ENCODE measurements at places on chromosomes 1 and 21. TPM values are rescaled to one million over a fixed set of nuclear protein-coding genes. Genes with fewer than 3 reads are reported as not detected.

DNA sequence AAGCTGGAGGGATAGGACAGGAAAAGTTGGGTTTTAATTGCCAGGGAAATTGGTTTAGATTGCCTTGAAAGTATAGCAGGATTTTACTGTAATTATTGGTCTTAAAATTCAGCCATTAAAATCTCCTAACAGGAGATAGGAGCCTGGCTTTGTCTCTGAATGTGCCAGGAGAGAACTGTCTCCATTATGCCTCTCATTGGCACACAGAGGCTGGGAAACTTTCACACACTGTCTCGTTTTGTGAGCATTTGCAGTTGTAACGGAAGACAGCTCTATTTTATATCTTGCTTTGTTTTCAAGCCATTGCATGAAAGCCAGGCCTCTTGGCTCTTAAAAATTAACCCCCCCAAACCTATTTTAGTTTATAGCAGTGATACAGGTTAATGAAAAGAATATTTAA lies 12.5 kb downstream of the DNAJC6 start:
- DNase-seq = no peak

- no peak for DNase-seq
These were observed 362.3 kb upstream of the RUNX1 start for GRCh38 chr21:35411434-35411833.

- no peak for DNase-seq
These were observed 61.4 kb upstream of the TNFSF18 start for GRCh38 chr1:173112129-173112528.

GRCh38 chr1:166903232-166903631 lies 27.2 kb upstream of the TADA1 start:
- DNase-seq = peak; percentile 54

GRCh38 chr1:175725684-175726083 lies 17.7 kb downstream of the TNR start:
- DNase-seq = peak; percentile 66

DNA sequence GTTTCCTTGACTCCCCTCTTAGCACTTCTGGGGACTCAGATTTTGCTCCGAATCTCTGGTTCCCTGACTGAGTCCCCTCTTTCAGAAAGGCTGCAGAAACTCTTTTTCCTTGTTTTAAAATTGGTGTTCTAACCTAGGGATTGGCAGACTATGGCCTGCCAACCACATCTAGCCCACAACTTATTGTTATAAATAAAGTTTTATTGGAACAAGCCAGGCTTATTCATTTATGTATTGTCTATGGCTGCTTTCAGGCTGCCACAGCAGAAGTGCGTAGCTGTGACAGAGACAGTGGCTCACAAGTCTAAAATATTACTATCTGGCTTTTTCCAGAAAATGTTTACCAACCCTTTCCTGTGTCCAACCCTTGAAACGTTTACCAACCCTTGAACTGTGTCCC lies 81.7 kb downstream of the IER5 start:
- DNase-seq = no peak

GRCh38 chr1:178928041-178928440 lies 57.2 kb upstream of the ANGPTL1 start:
- no peak for DNase-seq

DNA sequence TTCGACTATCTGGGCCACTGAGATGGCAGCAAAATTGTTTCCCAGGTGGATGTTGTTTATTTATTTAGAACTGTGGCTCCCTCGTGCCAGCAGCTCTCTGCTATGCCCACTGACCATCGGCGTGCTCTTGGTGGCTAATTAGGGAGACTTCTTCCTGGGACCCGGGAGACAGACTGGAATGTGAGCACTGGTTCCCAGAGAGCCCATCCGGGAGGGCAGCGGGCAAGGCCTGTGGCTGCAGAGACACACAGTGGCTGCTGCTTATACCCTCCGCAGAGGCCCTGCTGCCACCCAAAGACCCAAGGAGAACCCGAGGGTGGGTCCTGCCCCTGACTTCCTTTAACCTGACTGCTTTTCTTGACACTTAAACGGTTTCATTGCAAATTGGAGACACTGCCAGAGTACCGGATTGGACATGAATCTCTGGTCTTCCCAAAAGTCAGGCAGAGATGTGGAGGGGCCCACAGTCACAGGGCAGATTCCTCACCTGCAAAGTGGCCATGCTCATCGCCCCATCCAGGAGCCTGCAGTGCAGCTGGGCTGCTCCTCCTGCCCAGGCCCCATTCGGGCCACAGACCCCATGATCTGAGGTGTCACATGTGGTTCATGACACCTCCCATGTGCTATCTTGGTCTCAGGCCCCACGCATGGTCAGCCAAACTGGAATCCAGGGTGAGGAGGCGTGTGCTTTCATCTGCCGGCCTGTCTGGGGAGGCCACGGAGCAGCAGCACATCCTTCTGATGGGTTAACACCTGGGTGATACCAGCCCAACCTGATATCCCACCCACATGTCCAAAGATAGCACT lies 5.7 kb upstream of the MATN1 start:
- DNase-seq = no peak

GRCh38 chr1:144551107-144551542 lies 41.6 kb upstream of the PPIAL4F start:
- no peak for DNase-seq

GRCh38 chr21:42784276-42784675 lies 95.1 kb downstream of the WDR4 start:
- DNase-seq = no peak

DNA sequence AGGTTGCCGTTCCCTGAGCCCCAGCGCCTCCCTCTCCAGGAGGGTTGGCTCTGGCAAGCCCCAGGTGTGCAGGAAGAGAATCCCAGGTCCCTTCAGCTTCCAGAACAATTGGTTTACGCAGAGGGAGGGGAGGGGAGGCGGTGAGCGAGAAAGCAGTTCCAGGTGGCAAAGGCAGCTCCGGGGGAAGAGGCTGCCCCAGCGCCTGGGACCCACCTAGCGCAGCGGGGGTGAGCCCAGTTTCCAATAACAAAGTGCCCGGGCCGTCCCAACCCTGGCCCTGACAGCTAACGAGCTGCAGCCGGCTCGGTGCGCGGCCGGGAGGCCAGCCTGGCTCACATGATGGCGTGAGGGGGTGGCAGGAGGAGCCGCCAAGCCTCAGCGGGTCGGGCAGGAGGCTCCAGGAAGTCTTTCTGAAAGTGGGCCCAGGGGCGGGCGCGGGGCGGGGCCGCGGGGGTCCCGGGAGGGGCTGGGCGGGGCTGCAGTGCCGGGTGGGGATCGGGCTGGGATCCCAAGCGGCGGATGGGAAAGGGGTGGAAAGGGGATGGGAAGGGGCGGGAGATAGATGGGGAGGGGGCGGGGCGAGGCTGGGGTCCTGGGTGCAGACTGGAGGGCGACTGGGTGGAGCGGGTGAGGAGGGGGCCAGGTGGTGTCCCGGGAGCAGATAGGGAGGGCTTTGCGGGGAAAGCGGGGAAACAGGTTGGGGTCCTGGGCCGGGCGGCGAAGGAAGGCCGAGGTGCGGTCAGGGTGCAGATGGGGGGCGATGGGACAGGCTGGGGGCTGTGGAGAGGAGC lies 22.8 kb downstream of the DHRS3 start:
- no peak for DNase-seq

GRCh38 chr1:181618559-181618958 lies 135.2 kb downstream of the CACNA1E start:
- DNase-seq = no peak

DNA sequence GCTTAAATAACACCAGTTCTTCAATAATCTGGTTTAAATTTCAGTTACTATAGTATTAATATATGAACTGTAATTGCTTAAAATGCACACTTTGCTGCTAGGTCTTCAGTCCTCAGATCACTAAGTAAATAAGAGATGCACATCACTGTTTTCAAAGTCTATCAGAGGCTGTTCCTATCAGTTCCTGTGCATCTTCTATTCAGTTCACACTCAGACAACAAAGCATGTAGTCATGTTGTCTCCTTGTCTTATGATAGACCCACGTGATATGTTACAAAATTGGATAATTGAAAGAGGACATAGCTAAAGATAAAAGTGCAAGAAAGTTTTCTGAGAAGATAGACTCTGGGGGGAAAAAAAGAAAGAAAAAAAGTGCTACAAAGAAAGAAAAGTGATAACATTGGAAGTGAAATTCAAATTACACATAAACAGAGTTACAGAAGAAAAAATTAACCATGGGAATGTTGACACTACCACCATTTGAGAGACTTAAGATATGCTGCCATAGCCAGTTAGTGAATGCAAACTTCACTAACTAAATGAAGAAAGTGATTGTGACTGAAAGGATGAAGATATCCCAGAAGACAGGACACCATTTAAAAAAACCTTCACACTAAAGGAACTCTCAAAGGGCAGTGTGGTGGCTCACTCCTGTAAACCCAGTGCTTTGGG lies 33.9 kb upstream of the TSNAX start:
- no peak for DNase-seq

DNA sequence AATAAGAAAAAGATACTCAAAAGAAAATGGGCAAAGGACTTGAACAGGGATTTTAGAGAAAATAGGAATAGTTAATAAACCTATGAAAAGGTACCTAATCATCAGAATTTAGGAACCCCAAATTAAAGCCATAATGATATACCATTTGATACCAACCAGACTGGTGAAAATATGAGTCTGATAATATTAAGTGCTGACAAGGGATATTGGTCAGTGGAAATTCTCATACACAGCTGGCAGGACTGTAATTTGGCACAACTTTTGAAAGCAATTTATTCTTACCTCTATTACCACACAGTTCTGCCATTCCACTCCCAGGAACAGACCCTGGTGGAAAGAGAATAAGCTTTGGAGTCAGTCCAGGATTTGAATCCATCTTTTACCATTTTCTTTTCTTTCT lies 111.3 kb downstream of the KIF26B start:
- no peak for DNase-seq

DNA sequence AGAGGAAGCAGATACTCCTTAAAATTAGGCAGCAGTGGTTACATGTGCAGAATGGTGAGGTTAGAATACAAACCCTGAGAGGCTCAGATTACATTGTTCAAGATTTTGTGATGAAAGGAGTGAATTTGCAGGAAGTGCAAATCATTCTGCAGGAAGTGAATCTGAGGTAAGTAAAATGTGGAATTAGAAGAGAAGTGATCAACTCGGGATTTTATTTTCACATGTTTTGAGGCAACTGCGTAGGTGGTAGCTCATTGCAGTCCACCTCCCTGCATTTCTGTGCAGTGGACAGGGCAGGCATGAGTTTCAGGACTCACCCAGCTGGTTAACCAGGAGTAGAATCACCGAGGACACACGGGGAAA lies 2.1 kb upstream of the PLA2G2C start:
- no peak for DNase-seq

DNA sequence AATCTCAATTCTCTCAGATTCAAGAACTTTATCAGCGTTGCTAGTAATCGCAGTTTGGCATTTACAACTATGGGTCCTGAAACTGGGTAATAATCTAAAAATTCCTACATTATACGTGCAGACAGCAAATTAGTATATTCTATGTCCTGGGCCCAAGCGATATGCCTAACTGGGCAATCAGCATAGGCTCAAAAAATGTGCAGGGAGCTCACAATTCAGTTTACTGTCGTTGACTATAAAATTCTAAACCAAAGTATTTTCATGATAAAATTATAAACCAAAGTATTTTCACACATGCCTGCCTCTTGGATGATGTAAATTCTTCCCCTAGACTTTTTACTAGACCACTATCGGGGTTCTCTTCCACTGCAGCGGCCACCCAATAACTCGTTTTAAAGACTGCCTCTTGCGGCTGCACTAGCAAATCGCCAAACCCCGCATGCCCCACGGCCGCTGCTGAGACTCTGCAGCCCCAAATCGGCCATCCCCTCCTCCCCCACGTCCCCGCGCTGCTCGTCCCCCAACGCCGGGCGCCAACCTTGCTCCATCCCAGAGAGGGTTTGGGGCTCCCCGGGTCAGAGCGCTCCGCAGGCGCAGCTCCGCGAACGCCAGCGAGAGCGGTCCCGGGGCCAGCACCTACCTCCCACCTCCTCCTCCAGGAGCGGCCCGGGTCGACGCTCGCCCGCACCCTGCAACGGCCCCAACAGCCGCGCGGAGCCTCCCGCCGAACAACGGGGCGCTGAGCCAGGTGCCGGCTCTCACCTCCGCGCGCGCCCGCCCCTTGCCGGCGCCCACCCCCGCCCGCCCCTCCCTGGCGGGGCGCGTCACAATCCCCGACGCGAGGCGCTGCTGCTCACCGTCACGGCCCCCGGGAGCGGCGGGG lies 506 bp downstream of the SSX2IP start:
- DNase-seq = peak; percentile 79

GRCh38 chr1:106831511-106831910 lies 225.0 kb upstream of the PRMT6 start:
- no peak for DNase-seq

- no peak for DNase-seq
These were observed 40.8 kb upstream of the GPR157 start for GRCh38 chr1:9169601-9170137.

GRCh38 chr1:206575165-206575893 lies 36.9 kb downstream of the EIF2D start:
- DNase-seq = peak; percentile 71

GRCh38 chr1:57013522-57013921 lies 47.7 kb upstream of the C8B start:
- no peak for DNase-seq

DNA sequence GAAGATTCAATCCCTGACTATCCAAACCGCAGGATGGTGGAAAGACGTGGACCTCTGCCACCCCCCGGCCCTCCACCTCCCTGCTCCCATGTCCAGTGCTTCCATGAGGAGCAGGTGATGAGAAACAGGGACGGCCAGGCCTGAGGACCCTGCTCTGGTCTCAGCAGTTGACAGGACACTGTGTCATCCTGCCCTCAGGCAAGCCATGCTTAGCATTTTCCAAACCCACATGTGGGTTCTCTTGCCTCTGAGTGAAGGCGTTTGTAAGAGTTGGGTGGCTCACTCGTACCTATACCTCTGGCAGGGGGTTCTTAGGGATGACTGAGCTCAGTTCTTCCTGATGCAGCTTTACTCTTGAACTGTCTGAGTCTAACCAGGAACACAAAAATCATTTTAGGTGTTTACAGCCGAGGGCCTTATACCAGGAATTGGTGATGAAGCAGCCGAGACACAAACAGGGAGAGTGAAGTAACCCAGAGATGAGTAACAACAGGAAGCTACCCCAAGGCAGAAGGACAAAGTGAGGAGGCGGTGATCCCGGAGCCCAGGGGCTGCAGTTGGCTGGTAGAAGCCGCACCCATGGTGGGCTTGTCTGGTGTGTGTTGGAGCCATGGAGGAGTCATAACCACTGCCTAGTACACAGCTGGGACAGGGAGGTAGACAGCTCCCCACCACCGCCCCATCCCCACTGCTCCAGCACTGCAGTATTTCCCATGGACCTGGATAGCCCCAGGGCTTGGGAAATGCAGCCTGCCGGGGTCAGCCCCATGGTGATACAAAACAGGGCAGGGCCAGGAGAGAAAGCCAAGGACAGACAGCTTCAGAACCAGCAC lies 21.4 kb downstream of the MYBPH start:
- no peak for DNase-seq

- DNase-seq = peak; percentile 73
These were observed 51.0 kb downstream of the KIAA0319L start for GRCh38 chr1:35505911-35506798.

Gene PRAMEF14
- total RNA-seq = not detected

Gene ANKRD34A
- 1.6 TPM for total RNA-seq

Gene KRTAP12-2
- not detected for total RNA-seq

Gene INAVA
- 0.09 TPM for total RNA-seq

Gene EDN2
- total RNA-seq = not detected

Gene MAP10
- 0.69 TPM for total RNA-seq

Gene LCE3D
- total RNA-seq = not detected

Measured in K562 (cell line).